ENCODE measurements at places on chromosomes 3 and 15. TPM values are rescaled to one million over a fixed set of nuclear protein-coding genes. Genes with fewer than 3 reads are reported as not detected.

MYO5C gene
- total RNA-seq = 0.93 TPM

DNA sequence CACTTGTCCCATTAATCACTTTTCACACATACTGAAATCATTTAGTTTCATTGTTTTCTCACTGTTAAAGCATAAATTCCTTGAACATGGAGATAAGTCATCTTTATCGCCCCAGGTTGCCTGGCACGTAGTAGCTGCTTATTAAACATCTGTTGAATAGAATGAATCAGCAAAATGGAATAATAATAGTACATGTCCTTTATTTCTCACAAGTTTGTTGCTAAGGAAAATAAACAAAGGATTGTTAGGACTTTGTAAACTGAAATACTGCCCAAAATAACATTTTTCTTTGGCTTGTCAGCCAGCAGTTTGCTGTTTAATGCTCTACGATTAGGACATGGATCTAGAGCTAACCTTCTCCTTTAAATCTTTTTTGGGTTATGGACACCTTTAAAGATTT is 17.9 kb downstream of the SLC35A5 start:
- peaks cover 45% of the 10 kb centered on the region for H3K36me3 ChIP-seq
- H3K4me1 ChIP-seq = no peaks in the 10 kb centered on the region
- no peaks in the 10 kb centered on the region for H3K27me3 ChIP-seq
- DNase-seq = no peak
- H3K27ac ChIP-seq = no peak overlapping the region
- H3K4me3 ChIP-seq = no peak overlapping the region

ZIC1 gene
- total RNA-seq = not detected

GRCh38 chr3:29484633-29485032 is 203.8 kb downstream of the RBMS3 start:
- no peaks in the 10 kb centered on the region for H3K4me1 ChIP-seq
- no peak overlapping the region for H3K27ac ChIP-seq
- no peak overlapping the region for H3K4me3 ChIP-seq
- H3K27me3 ChIP-seq = no peaks in the 10 kb centered on the region

IQCF5 gene
- not detected for total RNA-seq

GRCh38 chr3:75396316-75396802 is 267.8 kb upstream of the FRG2C start:
- no peak overlapping the region for H3K27ac ChIP-seq
- no peaks in the 10 kb centered on the region for H3K36me3 ChIP-seq
- no peak overlapping the region for H3K4me3 ChIP-seq
- no peak for DNase-seq

CYP1A2 gene
- total RNA-seq = not detected

GRCh38 chr3:181637056-181637455 is 74.7 kb upstream of the SOX2 start:
- H3K4me3 ChIP-seq = no peak overlapping the region
- no peak overlapping the region for H3K27ac ChIP-seq
- H3K36me3 ChIP-seq = no peaks in the 10 kb centered on the region

GRCh38 chr15:69095274-69095673 is 65.2 kb upstream of the GLCE start:
- no peak for DNase-seq
- no peak overlapping the region for H3K4me3 ChIP-seq
- H3K27me3 ChIP-seq = peaks cover 5% of the 10 kb centered on the region
- H3K27ac ChIP-seq = no peak overlapping the region
- H3K4me1 ChIP-seq = no peaks in the 10 kb centered on the region
